Activated naive CD8-positive, alpha-beta T cell treated with anti-CD3 and anti-CD28 coated beads, Interleukin-2, amount 50 U/mL, for 24 hours (primary cell): ENCODE measurements at places on chromosomes 7 and 10.

- H3K27ac ChIP-seq = no peak overlapping the region
- peaks cover 64% of the 10 kb centered on the region for H3K36me3 ChIP-seq
- no peaks in the 10 kb centered on the region for H3K27me3 ChIP-seq
- DNase-seq = no peak
- no peak overlapping the region for H3K4me3 ChIP-seq
- peaks cover 9% of the 10 kb centered on the region for H3K4me1 ChIP-seq
These were observed 20.9 kb downstream of the NUP205 start for GRCh38 chr7:135578569-135578968.

GRCh38 chr7:47308808-47309207 lies 273.1 kb downstream of the TNS3 start:
- H3K4me3 ChIP-seq = no peak overlapping the region
- DNase-seq = no peak
- H3K4me1 ChIP-seq = peaks cover 13% of the 10 kb centered on the region
- peaks cover 2% of the 10 kb centered on the region for H3K36me3 ChIP-seq
- no peaks in the 10 kb centered on the region for H3K27me3 ChIP-seq

DNA sequence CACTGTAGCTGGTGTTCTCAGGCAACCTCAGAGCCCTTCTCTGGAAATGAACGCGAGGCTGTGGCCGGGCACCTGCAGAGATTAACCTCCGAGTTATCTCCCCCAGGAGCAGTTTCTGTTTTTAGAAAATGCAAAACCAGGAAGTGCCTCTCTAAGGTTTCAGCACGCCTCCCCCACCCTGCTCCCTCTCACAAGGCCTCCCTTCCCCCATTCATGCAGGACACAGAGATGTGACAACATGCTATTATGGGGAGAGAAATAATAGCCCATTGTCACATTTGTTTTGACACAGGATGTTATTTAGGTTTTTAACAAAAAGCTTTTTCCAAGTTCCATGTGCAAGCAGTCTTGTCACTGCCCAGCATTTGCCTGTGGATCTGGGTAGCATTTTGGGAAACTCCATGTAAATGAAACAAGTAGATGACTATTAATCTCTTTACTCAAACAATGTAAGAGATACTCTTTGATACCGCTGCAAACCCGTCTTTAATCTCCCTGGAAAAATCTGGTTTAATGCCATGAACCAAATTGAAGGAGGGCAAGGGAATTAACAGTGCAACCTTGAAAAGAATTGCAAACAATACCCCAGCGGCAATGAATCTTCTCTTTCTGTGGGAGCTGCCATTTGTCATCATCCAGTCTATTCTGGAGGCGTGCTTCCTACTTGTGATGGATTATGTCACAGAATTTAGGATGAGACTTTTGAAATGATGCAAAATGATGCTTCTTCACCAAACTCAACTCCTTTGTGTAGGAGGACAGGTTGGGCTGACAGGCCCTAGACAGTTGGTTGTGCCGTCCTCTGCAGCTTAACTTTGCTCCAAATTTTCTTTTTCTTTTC lies 86.5 kb upstream of the NMT2 start:
- peak overlapping the region; percentile 61 for H3K27ac ChIP-seq
- no peaks in the 10 kb centered on the region for H3K27me3 ChIP-seq
- H3K4me3 ChIP-seq = peak overlapping the region; percentile 81
- H3K36me3 ChIP-seq = no peaks in the 10 kb centered on the region

- H3K36me3 ChIP-seq = peaks cover 41% of the 10 kb centered on the region
- peak; percentile 77 for DNase-seq
- H3K4me1 ChIP-seq = peaks cover 57% of the 10 kb centered on the region
- H3K27ac ChIP-seq = peak overlapping the region; percentile 97
These were observed 1.2 kb downstream of the CYREN start for GRCh38 chr7:135169141-135169963.

DNA sequence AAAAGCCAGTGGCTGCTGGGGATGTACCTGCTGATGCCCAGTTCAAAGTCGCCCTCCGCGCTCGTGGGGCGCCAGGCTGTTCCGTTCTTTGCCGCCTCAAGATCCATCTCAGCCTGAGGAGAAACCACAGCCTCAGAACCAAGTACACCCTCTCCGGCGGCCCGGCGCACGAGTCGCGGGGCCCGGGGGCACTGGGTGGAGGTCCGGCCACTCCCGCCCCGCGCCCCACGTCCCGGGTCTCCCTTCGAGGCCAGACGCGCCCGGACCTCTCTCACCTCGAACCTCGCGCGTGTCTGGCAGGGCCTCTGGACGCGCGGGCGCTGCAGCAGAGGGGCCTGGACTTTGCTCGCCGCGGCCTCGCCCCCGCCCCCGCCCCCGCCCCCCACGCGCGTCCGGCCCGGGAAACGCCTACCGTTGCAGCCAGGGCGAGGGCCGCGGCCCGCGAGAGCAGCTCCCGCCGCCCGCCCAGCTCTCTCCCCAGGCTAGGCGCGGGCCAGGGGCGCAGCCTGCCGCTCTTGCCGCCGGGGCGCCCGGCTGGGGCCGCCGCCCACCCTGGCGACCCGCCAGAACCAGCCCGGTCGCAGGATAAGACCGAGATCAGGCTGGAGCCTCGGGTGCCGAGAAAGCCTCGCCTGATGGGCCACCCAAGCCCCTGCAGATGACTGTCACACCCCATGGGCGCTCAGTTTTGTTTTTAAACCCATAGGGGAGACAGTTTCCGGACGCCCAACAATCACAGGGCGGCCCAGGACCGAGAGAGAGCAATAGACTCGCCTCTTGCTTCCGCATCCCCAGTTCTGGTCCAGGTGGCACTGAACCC lies at the start of gene ABCB4:
ABCB4 (minus strand) TSS at position 322 of the 820 bp plus-strand sequence; CDS start at position 107, 215 bp downstream.
- peak; percentile 7 for DNase-seq
- H3K4me3 ChIP-seq = peak within 1 kb of the TSS; percentile 68
- H3K27me3 ChIP-seq = peaks cover 33% of the 10 kb centered on the region
- peaks cover 14% of the 10 kb centered on the region for H3K4me1 ChIP-seq
- H3K36me3 ChIP-seq = no peaks in the 10 kb centered on the region

GRCh38 chr7:74453322-74454011 lies at the start of gene GTF2IRD1:
TSS of gene GTF2IRD1 (plus strand) at chr7:74453906. CDS start at chr7:74508081, 54,175 bp downstream.
- H3K4me3 ChIP-seq = peak within 1 kb of the TSS; percentile 67
- peak within 1 kb of the TSS; percentile 81 for H3K27ac ChIP-seq
- no peaks in the 10 kb centered on the region for H3K36me3 ChIP-seq
- H3K4me1 ChIP-seq = peaks cover 17% of the 10 kb centered on the region
- peak; percentile 59 for DNase-seq

- H3K36me3 ChIP-seq = peaks cover 3% of the 10 kb centered on the region
- no peak for DNase-seq
- no peaks in the 10 kb centered on the region for H3K27me3 ChIP-seq
- no peak overlapping the region for H3K27ac ChIP-seq
These were observed 3.7 kb upstream of the SGMS1 start for GRCh38 chr10:50627443-50627842.

DNA sequence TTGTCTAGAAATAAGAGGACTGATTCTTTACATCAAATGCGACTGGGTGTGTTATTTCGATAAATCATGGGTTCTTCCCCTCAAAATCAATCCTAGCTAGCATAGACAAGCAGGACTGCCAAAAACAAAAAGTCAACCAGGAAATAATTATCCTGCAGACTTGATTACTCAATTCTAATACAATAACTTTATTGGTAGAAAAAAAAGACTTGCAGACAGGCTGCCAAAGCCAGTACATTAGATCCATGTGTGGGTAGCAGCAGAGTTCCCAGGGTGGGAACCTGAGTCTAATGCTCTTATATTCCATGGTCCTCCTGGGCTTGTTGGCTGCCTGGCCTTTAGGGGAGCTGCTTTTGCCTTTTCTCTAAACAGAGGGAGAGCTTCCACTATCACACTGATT lies 7.8 kb downstream of the AFAP1L2 start:
- H3K27ac ChIP-seq = no peak overlapping the region
- H3K4me1 ChIP-seq = peaks cover 7% of the 10 kb centered on the region
- DNase-seq = no peak
- no peaks in the 10 kb centered on the region for H3K36me3 ChIP-seq
- H3K4me3 ChIP-seq = no peak overlapping the region

- no peaks in the 10 kb centered on the region for H3K27me3 ChIP-seq
- peaks cover 26% of the 10 kb centered on the region for H3K4me1 ChIP-seq
- H3K36me3 ChIP-seq = peaks cover 71% of the 10 kb centered on the region
These were observed 49.6 kb downstream of the ARID5B start for GRCh38 chr10:61951144-61951483.

- H3K27me3 ChIP-seq = no peaks in the 10 kb centered on the region
- peaks cover 5% of the 10 kb centered on the region for H3K4me1 ChIP-seq
- no peak for DNase-seq
- H3K4me3 ChIP-seq = no peak overlapping the region
- H3K27ac ChIP-seq = no peak overlapping the region
These were observed 39.2 kb downstream of the CREM start for GRCh38 chr10:35165811-35166210.

DNA sequence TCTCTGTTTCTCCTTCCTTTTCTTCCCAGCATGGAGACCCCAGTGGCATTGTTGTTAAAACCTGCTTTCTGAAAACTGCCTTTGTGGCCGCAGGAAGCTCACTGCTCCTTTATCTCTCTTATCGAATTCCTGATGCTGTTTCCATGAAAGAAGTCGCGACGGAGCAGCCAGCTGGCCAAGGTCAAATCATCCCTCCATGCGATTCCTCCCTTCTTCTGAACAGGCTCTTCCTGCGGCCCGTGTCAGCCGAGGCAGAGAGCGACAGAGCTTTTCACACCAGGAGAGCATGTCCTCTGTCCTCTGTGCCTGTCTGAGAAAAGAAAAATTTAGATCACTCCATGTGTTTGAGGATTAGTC lies 242.1 kb upstream of the PITRM1 start:
- no peak for DNase-seq
- no peak overlapping the region for H3K27ac ChIP-seq
- no peak overlapping the region for H3K4me3 ChIP-seq

DNA sequence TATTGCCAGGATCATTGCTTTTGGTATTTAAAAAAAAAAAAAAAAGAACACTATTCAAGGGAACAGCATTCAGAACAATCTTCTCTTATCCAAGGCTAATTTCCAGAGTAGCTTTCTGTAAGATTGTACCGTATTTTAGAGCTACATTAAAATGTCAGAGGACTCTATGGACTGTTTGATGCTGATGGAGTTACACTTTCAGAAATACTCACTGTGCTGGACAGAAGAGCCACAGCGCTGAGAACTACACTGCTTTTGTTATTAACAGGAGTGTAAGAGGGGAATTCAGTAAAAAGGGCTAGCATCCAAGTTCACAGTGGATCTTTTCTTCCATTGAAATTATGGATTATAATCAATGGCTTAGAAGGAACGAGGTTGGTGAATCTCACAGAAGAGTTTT lies 247.7 kb downstream of the AHR start:
- H3K4me1 ChIP-seq = no peaks in the 10 kb centered on the region
- H3K4me3 ChIP-seq = no peak overlapping the region
- H3K36me3 ChIP-seq = no peaks in the 10 kb centered on the region
- no peak for DNase-seq
- no peak overlapping the region for H3K27ac ChIP-seq
- peaks cover 5% of the 10 kb centered on the region for H3K27me3 ChIP-seq

- no peak overlapping the region for H3K4me3 ChIP-seq
- peaks cover 32% of the 10 kb centered on the region for H3K36me3 ChIP-seq
- H3K27ac ChIP-seq = no peak overlapping the region
- H3K27me3 ChIP-seq = no peaks in the 10 kb centered on the region
- DNase-seq = no peak
These were observed 64.5 kb upstream of the DNAJB12 start for GRCh38 chr10:72419241-72419640.

DNA sequence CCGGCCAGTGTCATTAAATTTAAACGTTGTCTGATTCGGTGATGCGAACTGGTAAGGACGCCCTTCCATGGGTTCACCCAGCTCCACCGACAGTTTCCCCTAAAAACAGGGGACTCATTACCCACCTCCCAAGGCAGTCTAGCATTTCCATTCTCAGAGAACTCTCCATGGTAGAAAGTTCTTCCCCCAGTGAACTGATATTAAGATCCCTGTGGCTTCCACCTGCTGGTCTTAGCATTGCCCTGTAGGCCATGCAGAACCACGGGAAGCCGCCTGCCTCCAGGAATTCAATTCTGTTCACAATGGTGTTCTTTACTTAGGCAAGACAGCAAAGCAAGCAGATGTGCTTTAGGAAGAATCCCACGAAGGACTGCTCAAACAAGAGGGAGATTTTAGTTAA lies 128.9 kb upstream of the NANOS1 start:
- no peaks in the 10 kb centered on the region for H3K36me3 ChIP-seq
- H3K27me3 ChIP-seq = no peaks in the 10 kb centered on the region
- no peak for DNase-seq
- H3K4me3 ChIP-seq = no peak overlapping the region

- H3K4me1 ChIP-seq = no peaks in the 10 kb centered on the region
- H3K4me3 ChIP-seq = no peak overlapping the region
- peaks cover 9% of the 10 kb centered on the region for H3K27me3 ChIP-seq
- H3K27ac ChIP-seq = no peak overlapping the region
- no peak for DNase-seq
These were observed 94.7 kb upstream of the PPP2R2D start for GRCh38 chr10:131806146-131806545.

- no peak overlapping the region for H3K4me3 ChIP-seq
- H3K36me3 ChIP-seq = no peaks in the 10 kb centered on the region
- peaks cover 9% of the 10 kb centered on the region for H3K4me1 ChIP-seq
- H3K27ac ChIP-seq = no peak overlapping the region
These were observed 72.9 kb upstream of the STEAP1B start for GRCh38 chr7:22572937-22573336.

DNA sequence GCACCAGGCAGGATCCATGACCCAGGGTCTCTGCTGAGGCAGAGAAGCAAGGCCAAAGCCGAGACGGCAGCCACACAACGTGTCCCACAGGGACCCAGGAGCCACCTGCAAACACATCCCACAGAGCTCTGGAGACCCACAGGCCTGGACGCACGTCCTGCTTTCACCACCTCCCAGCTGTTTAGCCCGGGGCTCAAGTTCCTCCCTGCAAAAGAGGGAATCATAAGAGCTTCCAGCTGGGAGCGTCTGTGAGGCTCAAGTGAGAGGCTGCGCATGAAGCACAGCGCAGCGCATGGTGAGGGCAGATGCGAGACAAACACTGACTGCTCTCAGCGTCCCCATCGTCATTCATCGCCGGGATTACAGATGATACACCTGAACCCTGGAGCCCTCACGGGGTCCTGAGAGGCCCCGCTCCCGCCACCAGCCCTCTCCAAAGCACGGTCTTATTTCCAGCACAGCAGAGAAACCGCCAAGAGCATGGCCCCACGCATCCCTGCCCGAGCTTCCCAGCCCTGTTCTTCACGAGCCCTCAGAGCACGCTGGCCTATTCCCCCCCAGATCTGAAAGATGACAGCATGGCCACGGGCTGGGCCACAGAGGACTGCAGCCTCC lies 88.7 kb downstream of the MAD1L1 start:
- no peaks in the 10 kb centered on the region for H3K4me1 ChIP-seq
- H3K36me3 ChIP-seq = no peaks in the 10 kb centered on the region
- no peaks in the 10 kb centered on the region for H3K27me3 ChIP-seq
- H3K27ac ChIP-seq = no peak overlapping the region
- no peak for DNase-seq

- H3K4me1 ChIP-seq = no peaks in the 10 kb centered on the region
- no peak overlapping the region for H3K27ac ChIP-seq
- H3K4me3 ChIP-seq = no peak overlapping the region
- no peaks in the 10 kb centered on the region for H3K36me3 ChIP-seq
- no peak for DNase-seq
These were observed 9.8 kb downstream of the LRMDA start for GRCh38 chr10:75441196-75441595.
